ENCODE measurements at places on chromosomes 2 and 18.
A peak's percentile ranks its signal among the peaks of the same experiment; 100 is the strongest.

DNA sequence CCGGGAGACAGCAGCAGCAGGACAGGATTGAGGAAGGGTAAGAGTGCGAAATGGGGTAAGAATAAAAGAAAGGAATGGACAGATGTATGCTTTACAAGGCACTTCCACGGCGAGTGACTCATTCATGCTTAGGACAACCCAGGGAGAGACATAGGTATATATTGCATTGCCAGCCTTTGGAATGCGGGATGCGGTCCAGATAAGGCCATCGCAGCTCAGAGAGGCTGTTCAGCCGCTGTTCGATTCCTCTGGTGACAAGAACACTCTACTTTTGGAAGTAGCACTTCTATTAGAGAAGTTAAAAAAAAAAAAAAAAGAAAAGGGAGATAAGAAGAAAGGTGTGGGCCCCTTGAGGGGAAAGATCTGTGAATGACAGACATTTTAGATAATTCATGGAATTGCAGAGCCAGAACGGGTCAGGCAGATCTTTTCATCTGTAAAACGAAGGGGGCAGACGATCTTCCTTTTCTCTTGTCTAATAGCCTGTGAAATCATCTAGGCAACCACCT, 819 bp upstream of the NCOA1 start:
- no peak for DNase-seq

GRCh38 chr2:49616800-49617199, 462.5 kb upstream of the FSHR start:
- DNase-seq, result no peak

GRCh38 chr2:81648370-81648769, 1343.8 kb upstream of the LRRTM1 start:
- no peak for DNase-seq

GRCh38 chr18:52288403-52289004, 51.5 kb upstream of the DCC start:
- DNase-seq, result peak; percentile 16

DNA sequence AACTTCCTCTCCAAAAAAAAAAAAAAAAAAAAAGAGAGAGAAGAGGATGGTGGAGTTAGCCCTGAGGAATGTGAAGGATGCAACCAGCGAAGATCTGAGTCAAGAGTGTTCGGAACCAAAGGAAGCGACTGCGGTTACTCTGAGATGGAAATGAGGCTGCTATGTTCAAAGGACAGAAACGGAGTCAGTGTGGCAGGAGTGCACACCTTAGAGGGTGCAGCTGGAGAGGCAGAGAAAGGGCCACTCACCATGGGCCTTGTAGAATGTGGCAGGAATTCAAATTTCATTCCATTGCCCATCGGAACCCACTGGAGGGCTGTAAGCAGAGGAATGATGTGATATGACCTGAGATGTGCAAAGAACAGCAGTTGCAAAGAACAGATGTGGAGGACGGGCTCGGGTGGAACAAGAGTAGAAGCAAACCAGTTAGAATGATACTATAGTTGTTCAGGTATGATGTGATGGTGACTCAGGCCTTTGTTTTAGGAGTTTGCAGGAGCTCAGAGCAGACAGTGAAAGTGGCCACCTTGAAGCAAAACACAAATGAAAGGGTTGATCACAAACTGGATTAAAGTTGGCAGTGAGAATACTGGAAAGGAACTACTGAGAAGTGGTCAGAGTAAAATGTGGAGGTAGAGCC, 22.6 kb downstream of the ITGA6 start:
- DNase-seq, result no peak

DNA sequence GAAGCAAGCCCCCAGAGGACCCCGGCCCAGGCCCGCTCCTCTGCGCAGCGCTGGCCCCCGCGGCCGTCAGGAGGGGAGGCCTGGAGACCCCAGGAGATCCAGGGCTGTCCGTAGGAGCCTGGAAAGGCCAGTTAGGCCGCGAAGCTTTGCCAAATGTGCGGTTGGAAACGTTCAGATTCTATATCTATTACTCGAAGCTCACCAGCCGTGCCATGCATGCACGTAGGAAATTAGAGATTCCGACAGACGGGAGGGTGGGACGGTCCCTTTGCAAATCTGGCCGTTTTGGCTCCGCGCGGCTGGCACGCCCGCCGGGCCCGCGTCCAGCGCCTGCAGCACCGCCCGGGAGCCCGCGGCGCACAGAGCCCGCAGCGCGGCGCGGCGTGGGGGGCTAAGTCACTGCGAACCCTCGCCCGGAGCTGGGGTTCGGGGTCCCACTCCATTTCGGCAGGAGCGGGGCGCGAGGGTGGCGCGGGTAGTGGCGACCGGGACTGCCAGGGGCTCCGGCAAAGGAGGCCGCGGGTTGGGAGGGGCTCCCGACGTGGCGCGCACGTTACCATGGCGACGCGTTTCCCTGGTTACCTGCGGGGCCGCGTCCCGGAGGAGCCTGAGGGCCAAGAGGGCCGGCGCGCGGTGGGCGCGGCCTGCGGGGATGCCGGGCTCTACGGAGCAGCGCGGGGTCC, 488.6 kb upstream of the SMIM21 start:
- DNase-seq, result peak; percentile 74

GRCh38 chr2:215537611-215538010, 101.7 kb upstream of the FN1 start:
- DNase-seq, result no peak

GRCh38 chr2:132368191-132368590, 48.4 kb upstream of the GPR39 start:
- DNase-seq, result no peak

DNA sequence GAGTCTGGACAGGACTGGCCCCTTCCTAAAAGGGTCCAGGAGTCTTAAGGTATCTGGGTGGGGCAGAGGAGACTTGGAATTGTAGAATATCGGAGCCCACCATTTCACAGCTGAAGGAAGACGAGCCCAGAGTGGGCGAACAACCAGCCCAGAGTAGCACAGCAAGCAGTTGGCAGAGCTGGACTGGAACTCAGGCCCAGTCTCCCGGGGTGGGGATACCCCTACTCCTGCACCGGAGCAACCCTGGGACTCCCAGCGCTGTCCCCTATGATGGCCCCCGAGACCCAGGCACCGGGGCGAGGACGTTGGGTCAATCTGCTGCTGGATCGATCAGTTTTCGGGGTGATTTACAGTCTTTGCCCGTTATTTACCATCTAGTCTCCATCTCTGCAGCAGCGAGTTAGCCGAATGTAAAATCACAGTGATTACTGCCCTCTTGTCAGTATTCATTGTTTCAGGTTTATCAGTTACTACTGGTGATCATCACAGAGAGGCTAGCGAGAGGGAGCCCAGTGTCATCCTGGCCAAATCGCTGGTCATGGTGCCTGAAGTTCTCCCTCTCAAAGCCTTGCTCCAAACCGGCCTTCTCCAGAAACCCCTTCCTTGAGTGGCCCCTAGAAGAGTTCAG, 75.3 kb downstream of the SMAD7 start:
- DNase-seq, result no peak

DNA sequence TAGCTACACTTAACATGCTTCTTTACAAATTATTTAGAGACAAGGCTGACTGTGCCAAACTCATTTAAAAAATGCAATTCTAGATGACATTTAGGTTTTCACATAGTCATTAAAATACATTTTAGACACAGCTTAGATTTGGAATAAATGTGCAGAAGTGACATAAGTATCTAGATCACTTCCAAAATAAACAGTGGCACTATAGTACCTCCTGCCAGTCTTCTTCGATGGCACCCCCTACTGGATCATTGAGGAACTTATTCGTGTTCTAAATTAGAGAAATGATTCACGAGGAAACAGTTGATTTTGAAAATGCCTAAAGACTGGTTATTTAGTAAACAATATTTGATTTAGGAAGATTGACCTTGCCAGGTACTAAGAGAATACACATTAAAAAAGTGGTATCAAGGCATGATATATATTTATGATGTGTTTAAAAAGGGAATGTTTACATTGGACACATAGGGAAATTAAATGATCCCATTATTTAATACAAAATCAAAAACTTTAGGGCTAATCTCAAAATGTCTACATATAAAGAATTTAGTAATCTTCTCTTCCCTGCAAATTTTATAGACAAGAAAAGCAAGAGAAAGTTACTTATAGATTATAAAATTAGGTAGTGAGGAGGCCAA, 323.9 kb downstream of the XIRP2 start:
- no peak for DNase-seq

DNA sequence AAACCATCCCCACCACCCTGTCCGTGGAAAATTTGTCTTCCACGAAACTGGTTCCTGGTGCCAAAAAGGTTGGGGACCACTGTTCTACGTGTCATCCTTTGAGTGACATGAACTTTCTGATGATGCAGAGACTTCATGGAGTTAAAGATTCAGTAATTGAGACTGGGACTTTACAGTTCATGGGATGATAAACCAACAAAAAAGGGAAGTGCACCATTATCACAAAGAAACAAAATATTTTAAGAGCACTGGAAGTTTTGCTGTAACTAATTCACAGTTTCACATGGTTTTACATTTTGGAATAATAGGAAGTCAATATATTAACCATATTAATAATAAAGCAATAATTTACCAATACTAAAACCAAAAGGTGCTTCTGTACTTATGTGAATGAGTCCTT, 126.8 kb downstream of the AQP4 start:
- DNase-seq, result no peak

- DNase-seq, result no peak
These were observed 26.5 kb downstream of the LYPD6B start for GRCh38 chr2:149064856-149065630.

- no peak for DNase-seq
These were observed 63.6 kb downstream of the ASXL2 start for GRCh38 chr2:25814681-25815080.

DNA sequence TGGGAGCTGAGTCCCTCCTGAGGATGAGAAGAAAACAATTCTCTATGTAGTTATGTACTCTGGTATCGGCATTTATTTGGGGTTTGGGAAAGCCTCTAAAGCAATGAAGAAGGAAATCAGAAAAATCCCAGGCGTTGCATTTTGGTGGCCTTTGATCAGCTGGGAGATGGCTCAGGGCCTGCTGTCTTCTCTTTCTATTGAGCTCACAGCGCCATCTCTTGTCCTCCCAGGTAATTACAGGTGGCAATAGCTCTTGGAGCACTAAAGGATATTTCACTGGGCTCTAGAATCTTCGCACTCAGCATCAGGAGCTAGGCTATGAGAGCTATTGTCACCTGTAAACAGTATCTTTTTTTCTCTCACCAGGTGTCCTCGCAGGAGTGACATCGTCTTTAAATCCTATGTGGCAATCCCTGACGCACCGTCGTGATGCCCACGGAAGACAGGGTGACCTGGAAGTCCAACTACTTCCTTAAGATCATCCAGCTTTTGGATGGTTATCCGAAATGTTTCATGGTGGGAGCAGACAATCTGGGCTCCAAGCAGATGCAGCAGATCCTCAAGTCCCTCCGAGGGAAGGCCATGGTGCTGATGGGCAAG, 76.1 kb upstream of the PMAIP1 start:
- peak; percentile 50 for DNase-seq

DNA sequence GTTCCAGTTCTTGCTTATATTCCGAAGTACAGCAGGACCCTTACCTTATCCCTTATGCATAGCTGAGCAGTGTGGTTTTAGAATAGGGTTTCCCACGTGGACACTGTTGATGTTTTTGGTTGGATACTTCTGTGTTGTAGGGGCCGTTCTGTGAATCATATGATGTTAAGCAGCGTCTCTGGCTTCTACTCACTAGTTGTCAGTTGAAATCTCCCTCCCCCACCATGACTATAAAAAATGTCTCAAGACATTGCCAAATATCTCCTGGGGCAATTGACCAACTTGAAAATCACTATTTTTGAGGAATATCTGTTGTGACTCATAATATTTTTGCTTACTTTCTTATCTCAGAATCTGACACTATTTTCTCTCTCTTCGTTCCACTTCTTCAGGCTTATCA, 713.7 kb downstream of the TSN start:
- DNase-seq, result no peak

DNA sequence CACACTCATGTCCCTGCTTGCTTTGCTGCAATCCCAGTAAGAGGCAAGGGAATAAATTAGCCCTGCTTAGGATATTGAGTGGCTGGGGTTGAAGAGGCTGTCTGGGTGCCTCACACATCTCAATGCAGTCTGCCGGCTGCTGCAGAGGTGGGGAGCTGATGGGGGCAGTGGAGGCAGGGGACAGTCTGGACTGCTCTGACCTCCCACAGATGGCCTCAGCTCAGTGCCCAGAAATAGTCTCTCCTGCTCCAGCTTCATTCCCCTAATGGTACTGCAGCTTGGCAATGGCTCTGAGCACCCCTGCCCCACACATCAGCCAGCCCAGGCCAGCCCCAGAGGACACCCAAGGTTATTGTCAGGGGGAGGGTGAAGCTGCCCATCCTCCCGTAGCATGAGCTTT, 21.5 kb upstream of the TNS1 start:
- no peak for DNase-seq

DNA sequence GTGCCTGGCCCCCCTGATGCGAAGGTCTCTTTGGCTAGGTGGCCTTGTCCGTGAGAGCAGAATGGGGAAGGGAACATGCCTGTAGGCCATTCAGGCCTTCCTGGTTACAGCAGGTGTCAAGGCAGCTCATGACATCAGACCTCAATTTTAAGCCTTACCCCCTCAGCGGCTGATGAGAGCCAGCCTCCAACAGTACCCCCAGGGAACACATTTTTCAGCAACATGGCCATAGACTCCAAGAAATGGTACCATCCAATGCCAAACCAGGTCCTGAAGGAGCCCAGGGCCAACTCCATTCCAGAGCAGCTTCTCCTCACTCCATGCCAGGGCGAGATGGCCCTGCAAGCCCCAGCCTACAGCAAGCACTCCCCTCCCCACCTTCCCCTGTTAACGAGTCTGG, 199.2 kb downstream of the SMAD2 start:
- DNase-seq, result no peak

- DNase-seq, result peak; percentile 75
These were observed at the start of gene WDFY1 for GRCh38 chr2:223944703-223945531. TSS of gene WDFY1 (minus strand) at chr2:223945335. CDS start at chr2:223945284, 51 bp downstream.

GRCh38 chr18:42392926-42393325, 437.9 kb downstream of the PIK3C3 start:
- DNase-seq, result no peak

DNA sequence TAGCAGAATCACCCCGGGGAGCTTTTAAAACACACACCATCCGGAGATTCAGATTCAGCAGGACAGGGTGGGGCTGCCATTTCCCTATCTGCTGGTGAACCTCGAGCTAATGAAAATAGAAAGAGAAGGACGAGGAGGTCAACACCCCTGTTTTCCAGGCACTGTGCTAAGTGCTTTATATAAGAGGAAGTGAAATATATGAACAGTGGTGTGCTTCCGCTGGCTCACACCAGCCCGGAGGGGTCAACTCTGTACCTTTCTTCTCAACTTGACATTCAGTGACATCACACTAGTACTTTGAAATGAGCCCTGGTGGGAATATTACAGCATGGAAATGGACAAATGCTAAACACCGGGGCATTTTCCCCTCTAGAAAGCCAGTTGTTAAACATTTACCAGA, 108.3 kb upstream of the LTBP1 start:
- DNase-seq, result no peak

Measured in progenitor cell of endocrine pancreas (in vitro differentiated cells).